ENCODE measurements at places on chromosomes 3 and 15.
A peak's percentile ranks its signal among the peaks of the same experiment; 100 is the strongest.

DNA sequence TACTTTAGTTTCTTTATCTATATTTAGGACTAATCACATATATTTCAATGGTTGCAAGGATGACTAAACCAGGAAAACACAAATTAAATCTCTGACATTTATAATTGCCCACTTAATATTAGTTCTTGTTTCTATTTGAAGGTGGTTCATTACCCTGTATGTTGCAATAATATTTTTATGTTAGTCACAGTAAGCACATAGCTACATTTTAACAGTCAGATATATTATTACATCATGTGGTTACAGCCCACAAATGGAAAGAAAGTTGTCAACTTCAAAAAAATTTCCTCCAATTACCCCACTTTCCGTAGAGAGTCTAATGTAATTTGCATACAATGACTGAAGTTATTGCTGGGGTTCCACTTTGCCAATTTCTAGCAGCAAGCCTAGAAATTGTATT is 114.6 kb downstream of the TUSC7 start:
- DNase-seq, result no peak

DNA sequence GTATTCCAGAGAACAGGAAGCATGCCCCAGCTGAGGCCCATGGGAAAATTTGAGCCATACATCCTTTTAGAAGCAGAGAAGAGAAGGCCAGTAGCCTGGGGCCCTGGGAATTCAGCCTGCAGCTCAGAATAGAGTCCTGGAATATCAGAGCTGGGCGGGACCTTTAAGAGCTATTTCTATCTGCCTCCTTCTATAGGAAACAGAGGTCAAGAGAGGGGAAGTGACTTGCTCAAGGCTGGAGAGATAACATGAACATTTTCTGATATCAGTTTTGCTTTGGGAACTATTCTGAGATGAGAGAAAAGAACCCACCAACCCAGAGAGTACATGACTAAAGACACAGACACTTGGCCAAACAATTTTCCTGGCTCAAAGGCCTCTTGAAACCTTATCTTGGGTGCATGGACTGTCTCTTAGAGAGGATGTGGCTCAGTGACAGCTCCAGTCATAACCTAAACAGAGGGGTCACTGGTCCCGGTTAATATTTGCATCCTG is 26.0 kb downstream of the MASP1 start:
- no peak for DNase-seq

GRCh38 chr3:39941931-39942330 is 132.5 kb downstream of the MYRIP start:
- no peak for DNase-seq

DNA sequence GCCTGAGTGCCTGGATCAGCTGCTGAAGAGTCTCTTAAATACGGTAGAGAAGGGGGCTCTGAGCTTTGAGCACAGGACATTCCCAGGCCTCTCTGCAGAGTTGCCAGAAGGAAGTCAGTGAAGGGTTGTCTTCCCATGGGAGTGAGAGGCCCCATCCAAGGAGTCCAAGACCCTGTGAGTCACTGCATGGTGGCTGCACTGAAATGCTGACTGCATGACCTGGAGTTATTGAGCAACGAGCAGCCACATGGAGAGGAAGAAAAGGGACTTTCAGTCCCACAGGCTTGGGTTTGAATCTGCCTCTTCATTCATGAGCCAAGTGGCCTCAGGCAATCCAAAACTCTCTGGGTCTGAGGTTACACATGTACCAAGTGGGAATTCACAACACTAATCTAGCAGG is 69.6 kb upstream of the RASGRF1 start:
- DNase-seq, result peak; percentile 60

DNA sequence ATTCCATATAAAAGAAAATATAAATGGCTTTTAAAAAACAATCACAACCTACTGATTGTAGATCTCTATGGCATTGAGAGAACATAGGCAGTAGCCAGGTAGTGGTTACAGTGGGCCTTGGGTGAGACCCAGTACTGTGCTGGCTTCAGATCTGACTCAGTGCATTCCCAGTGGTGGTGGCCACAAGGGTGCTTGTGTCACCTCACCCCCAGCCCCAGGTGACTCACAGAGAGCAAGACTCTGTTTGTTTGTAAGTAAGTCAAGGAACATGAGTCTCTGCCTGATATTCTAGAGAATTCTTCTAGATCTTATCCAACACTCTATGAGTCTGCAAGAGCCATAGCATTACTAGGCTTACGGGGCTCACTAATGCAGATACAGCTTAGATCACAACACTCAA is 118.8 kb upstream of the AZI2 start:
- DNase-seq, result no peak

GRCh38 chr3:87197531-87197930 is 29.6 kb upstream of the CHMP2B start:
- no peak for DNase-seq

DNA sequence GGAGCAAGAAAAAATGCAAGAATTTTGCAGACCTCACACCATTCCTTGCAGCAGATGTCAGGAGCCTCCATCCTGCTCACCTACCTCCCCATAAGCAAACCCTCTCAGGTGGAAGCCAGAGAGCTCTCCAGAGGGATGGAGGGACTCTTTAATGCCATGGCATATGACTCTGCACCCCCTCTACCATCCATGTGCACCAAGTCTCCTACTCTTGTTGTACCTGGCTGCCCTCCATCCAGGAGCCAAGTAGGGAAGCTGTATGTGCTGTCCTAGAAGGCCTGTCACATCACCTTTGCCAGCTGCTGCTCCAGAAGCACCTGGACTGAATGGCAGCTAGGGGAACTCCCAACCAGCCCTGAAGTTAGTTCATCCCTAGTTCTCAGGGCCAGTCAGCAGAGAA is 38.5 kb upstream of the PRR20G start:
- no peak for DNase-seq

- DNase-seq, result no peak
These were observed 749 bp downstream of the ITGA11 start for GRCh38 chr15:68431037-68431791.

- peak; percentile 1 for DNase-seq
These were observed 32.0 kb downstream of the AP4E1 start for GRCh38 chr15:50940506-50940905.

GRCh38 chr3:78076379-78076778 is 1036.5 kb downstream of the ROBO2 start:
- DNase-seq, result no peak

- no peak for DNase-seq
These were observed 66.2 kb downstream of the RPLP1 start for GRCh38 chr15:69518806-69519205.

- no peak for DNase-seq
These were observed 55.8 kb downstream of the DAPK2 start for GRCh38 chr15:63990454-63990853.

GRCh38 chr3:175640958-175641357 is 781.8 kb downstream of the NAALADL2 start:
- no peak for DNase-seq

GRCh38 chr3:129445471-129445870 is 5.4 kb downstream of the IFT122 start:
- DNase-seq, result no peak

GRCh38 chr15:96720251-96720650 is 389.8 kb downstream of the NR2F2 start:
- no peak for DNase-seq

- DNase-seq, result no peak
These were observed 564.7 kb downstream of the FOXP1 start for GRCh38 chr3:71018799-71019198.

DNA sequence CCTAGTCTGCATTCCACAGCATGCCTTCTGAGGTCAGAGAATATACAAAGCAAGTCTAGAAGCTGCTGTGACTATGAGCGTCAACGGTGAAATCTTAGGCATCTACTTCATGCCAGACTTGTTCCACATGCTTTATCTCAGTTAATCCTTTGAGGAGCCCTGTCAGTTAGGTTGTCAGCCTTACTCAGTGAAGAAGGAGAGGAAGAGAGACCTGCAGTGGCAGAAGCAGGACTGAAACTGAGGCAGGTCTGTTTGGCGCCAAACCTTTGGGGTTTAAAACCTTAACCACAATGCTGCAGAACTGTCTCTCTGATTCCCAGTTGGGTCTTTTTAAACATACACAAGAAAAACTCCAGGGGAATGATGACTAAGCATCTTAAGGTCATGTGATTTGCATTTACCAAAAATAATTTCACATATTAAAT is 139.0 kb upstream of the LIPC start:
- no peak for DNase-seq

GRCh38 chr3:20573175-20573574 is 387.2 kb upstream of the SGO1 start:
- no peak for DNase-seq

- no peak for DNase-seq
These were observed 331.3 kb upstream of the FRG2C start for GRCh38 chr3:75332794-75333193.

GRCh38 chr3:183782576-183783276 is 42.7 kb downstream of the MAP6D1 start:
- no peak for DNase-seq

DNA sequence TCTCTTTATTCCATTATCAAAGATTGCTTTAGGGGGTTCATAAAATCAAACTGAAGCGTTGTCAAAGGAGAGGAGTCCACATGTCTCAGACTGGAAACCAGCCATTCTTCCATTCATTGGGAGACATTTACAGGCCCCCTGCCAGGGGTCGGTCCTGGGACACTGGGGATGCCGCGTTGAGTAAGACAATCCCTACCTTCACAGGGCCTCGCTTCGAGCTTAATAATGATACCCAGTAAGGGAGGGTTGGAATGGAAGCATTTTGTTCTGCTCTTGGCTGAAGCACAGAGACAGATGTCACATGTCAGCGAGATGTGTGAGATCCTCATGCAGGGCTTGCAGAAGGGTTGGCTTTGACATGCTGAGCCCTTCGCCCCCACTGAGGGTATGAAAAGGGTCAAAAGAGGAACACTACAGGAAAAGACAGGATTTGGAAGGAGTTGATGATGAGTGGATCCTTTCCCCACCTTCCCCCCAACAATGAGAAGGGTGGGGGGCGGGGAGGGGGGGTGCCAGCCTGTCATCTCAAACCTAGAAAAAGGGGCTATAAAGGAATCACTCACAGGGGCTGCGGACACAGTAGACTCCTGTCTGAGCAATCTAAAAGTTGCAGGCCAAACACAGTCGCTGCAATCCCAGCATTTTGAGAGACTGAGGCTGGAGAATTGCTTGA is 25.6 kb upstream of the ARL8B start:
- DNase-seq, result no peak

DNA sequence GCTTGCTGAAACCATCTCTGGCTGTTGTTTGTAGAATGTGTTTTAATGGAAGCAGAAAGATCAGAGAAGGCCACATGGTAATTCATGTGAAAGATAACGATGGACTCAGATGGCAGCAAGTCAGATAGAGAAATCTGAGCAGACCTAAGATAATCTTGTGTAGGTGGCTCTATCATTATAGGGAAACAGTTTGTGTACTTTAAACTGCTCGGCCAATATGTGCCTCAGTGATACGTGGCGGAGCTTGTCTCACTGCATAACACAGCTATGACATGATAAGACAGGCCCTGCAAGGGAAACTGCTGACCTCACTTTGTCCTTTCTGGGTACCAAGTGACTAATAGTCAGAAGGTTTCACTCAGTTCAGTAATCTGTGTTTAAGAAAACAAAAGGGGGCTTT is 51.0 kb downstream of the MME start:
- DNase-seq, result no peak

DNA sequence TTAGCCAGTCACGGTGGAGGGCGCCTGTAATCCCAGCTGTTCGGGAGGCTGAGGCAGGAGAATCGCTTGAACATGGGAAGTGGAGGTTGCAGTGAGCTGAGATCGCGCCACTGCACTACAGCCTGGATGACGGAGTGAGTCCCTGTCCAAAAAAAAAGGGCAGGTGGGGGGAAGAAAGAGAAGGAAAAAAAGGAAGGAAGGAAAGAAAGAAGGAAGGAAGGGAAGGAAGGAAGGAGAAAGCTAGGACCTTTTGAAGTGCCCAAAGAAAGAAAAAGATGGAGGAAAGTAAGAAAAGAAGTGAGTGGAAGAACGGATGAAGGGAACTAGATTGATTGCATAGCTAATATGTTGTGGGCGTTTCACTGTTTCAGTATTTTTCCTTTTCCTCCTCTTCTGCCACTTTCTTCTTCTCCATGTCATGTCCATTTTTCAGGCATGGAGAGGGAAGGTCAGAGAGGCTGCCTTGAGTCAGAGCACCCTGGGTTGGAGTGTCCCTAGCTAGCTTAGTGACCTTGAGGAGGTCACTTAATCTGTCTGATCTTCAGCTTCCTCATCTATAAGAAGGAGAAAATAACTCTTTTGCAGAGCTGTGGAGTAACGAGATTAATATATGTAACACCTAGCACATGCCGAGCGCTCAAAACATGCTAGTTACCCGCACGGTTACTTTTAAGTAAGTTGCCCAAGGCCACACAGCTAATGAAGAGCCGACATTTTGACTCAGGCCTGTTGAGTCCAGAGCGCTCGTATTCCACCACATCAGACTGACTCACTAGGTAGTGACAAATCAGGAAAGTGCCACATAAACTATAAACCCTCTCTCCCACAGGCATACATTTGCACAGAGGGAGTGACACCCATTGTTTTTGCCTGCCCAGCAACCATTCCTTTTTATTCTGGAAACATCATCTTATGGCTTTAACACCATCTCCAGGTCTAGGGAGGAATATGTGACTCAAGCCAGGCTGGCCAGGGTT is 42.2 kb downstream of the BHLHE40 start:
- DNase-seq, result peak; percentile 12

GRCh38 chr3:188310270-188310710 is 156.3 kb downstream of the LPP start:
- DNase-seq, result no peak

GRCh38 chr3:192805711-192806110 is 78.4 kb upstream of the FGF12 start:
- no peak for DNase-seq

DNA sequence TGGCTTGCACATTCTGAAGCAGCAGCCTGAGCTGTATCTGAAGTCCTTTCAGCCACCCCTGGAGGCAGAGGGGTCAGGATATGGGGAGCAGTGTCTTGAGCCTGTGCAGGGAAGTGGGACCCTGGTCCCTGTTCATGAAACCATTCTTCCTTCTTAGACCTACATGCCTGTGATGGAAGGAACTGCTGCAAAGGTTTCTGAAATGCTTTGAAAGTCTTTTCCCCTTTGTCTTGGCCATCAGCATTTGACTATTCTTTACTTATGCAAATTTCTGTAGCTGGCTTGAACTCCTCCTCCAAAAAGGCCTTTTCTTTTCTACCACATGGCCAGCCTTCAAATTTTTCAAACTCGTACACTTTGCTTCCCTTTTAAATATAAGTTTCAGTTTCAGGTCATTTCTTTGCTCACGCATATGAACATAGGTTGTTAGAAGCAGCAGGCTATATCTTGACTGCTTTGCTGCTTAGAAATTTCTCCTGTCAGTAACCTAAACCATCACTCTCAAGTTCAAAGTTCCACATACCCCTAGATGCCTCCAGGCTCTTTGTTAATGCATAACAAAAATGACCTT is 62.3 kb downstream of the GALK2 start:
- DNase-seq, result no peak

- DNase-seq, result peak; percentile 49
These were observed 206.4 kb downstream of the NAALADL2 start for GRCh38 chr3:175065497-175065896.

DNA sequence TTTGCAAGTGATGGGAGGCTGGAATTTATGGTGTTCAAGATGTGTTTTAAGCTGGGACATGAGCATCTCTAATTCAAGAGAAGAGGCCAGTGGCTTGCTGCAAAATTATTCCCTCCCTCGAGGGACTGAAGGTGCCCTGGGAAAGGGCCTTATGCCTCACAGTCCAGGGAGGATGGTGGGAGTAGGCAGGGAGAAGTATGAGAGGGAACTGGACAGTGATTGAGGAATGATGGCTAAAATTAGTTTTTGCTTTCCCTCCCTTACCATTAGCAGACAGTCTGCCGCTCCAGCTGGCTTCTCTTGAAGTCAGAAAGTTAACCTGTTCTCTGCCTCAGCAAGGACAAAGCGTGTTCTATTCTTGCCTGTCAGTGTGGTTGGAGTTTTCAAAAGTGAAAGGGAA is 139.8 kb upstream of the SEMA6D start:
- no peak for DNase-seq

All from fibroblast of gingiva (primary cell).